ENCODE measurements at places on chromosomes 12 and 14.

GRCh38 chr12:42627151-42627550, 37.6 kb upstream of the PRICKLE1 start:
- DNase-seq, result no peak

GRCh38 chr14:51448831-51449670, 202.7 kb upstream of the FRMD6 start:
- no peak for DNase-seq

- DNase-seq, result no peak
Observed at GRCh38 chr12:105113094-105113493, 5.6 kb downstream of the WASHC4 start.

GRCh38 chr14:60188696-60189095, 23.5 kb upstream of the DHRS7 start:
- no peak for DNase-seq

GRCh38 chr14:36666416-36667206, 5.0 kb downstream of the PAX9 start:
- no peak for DNase-seq

- peak; percentile 14 for DNase-seq
Observed at GRCh38 chr12:3882896-3883564, 9.8 kb upstream of the PARP11 start.

- no peak for DNase-seq
Observed at GRCh38 chr12:114123108-114123507, 157.0 kb upstream of the RBM19 start.

DNA sequence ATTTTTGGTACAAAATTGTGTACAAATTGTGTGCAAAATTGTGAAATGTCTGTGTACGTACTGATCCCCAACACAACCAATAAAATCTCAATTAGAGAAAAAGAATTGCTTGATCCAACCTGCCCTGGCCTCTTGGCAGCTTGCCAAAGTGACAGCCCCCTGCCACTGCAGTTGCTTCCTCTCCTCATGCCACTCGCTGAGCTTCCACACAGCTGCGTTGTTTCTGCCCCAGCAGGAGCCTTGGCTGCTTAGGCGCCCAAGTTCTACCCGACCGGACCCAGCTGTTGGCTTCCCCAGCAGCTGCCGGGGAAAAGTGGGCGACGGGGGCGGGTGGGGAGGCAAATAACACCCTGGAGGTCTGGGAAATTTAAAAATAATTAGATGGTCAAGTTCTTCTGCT, 171.8 kb upstream of the ATF7IP start:
- no peak for DNase-seq

DNA sequence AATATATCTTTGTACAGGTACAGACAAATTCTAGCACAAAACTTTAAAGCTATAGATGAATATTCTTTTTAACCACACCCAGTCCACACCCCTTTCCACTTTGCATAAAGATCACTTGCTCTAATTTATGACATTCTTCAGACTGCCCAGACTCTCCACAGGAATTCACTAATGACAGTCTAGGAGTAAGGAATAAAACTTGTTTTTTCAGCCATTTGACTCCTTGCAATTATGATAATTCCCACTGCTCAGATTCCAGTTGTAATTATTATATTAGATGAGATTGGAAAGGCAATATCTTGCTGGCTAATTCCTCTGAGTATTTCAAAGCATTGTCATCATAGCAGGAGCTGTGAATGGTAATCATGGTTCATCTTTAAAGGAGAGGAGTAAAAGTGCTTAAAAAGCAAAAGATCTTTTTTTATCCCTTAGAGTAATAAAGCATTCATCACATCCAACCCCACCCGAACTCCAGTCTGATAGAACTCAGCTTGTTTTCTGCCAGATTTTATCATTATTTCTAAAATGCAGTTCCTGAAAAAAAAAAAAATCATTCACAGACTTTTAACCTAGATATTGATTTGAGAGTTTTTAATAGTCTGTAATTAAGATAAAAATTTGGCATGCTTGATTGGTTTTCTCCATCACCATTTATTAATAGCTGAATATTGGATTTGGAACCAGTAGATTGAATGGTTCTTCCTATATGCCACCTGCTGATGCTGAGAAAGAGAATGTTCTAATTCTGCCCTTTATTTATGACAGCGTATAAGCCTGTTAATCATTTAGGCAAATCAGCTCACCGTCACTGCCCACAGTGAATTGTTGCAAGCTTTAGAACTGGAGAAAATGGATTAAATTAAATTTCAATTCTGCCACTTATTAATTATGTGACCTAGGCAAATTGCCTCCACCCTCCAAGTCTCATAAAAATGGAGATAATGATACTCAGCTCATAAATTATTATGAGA, 93.9 kb upstream of the RASSF8 start:
- no peak for DNase-seq

GRCh38 chr14:63276492-63277342, 42.0 kb downstream of the GPHB5 start:
- no peak for DNase-seq

GRCh38 chr12:3251067-3251466, 173.9 kb downstream of the TSPAN9 start:
- DNase-seq, result no peak

DNA sequence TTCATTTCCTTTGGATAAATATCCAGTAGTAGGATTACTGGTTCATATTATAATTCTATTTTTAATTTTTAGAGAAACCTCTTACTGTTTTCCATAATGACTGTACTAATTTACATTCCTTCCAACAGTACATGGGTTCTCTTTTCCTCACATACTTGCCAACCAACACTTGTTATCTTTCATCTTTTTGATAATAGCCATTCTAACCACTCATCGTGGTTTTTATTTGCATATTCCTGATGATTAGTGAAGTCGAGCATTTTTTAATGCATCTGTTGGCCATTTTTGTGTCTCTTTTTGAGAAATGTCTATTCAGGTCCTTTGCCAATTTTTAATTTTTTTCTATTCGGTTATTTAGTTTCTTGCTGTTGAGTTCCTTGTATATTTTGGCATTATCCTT, 457.7 kb upstream of the PDE3A start:
- no peak for DNase-seq

DNA sequence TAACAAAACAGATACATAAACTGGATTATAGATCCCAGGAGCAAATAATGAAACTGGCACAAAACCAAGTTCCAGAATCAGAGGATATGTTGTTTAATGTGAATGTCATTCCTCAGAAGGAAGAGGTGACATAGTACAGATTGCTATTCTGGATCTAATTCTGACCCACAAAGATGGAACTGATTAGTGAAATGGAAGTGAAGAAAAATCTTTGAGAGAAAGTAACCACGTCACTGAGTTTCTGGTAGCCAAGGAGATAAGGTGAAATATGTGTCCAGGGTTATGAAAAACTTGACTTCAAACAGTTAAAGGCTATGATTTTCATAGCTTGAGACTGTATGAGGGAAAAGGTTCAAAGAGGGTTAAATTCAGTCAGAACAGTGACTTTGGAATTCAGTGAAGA, 8.3 kb downstream of the OR10AD1 start:
- DNase-seq, result no peak

GRCh38 chr12:51028126-51028812, 2.1 kb upstream of the SLC11A2 start:
- DNase-seq, result peak; percentile 77

DNA sequence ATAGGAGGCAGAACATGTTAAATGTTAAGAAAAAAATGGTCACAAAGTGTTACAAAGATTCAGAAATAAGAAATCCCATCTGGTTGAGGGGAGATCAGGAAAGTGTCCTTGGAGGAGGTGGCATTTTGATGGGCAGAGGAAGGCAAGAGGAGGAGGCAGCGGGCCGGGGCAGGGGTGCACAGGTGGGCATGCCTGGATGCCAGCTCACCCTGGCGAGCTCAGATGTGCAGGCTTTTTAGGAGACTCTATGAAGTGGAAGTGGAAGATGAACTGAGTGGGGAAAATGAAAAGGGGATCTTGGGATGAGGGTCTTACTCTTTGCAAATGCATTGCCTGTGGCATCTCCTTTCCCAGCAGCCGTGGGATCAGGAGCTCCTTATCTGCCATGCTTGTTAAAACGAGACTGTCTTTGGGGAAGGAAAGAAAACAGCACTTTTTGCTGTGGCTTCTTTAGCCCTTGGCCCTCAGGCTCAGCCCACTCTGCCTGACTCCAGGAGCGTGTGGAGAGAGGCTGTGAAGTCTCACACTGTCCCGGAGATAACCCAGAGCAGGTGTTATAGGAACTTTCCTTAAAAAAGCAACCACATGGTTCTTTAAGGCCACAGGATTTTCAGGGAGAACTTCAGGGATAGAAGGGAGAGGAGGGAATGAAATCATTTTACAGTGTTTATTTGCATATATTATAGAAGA, 62.6 kb downstream of the ELK3 start:
- no peak for DNase-seq

GRCh38 chr12:77835969-77836368, 5.3 kb downstream of the NAV3 start:
- DNase-seq, result no peak

DNA sequence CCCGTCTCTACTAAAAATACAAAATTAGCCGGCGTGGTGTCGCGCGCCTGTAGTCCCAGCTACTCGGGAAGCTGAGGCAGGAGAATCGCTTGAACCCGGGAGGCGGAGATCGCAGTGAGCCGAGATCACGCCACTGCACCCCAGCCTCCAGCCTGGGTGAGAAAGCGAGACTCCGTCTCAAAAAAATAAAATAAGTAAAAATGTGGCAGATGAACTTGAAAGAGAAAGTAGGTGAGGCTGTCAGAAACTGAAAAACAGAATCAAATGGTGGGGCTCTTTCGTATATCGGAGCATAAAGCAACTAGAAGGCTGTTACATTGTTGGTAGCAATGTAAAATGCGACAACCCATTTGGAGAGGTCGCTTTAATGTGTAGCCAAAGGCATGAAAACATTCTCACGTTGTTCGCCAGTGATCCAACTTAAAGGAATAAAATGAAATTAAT, 767 bp upstream of the CCNT1 start:
- peak; percentile 4 for DNase-seq

DNA sequence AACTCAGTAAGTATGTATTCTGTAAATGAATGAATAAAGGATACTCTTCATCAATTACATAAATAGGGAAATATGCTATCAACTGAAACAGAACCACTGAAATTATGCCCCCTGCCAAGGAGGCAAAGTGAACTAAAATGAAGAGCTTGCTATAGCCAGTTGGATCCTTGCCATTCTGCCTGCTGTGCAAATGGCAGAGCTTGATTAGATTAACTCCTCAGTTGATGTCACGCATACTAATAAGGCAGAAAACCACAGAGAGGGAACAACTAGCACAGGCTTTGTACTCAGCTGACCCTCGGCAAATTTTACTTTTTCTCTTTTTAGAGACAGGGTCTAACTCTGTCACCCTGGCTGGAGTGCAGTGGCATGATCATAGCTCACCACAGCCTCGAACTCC, 36.7 kb upstream of the FERMT2 start:
- no peak for DNase-seq

DNA sequence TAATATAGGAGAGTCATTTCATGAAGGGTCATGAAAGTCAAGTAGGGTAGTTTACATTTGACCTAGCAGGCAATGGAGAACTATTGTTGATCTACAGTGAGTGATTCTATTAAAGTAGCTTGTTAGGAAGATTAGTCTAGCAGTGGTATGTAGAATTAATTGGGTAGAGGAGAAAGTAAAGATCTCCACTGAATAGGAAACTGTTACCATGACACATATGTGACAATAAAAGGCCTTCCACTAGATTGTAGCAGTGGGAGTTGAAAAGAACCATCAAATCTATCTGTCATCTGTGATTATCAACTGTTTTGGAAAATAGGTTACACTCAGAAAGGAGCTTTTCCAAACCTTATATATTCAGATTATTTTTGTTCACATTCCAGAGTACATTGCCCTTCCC, 92.3 kb downstream of the SOX5 start:
- DNase-seq, result no peak

GRCh38 chr14:32246751-32247150, 43.7 kb upstream of the RNU6-8 start:
- no peak for DNase-seq

DNA sequence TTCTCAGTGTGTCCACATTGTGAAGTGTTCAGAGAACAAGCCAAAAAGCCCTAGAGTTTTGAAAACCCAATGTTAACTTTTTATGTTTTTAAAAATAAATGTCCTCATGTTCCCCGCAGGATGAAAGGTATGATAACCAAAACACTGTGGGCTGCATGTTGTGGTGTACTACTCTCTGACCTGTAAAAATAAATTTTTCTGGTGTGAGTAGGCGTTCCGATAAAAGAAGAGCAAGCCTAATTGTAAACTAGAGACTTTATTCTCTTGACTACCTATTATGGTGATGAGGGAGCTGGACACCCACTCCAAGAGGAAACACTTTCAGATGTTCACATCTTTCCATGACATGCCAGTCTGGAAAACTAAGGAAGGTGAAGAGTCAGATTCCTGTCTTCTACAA, 18.2 kb downstream of the PTGER2 start:
- DNase-seq, result no peak

- DNase-seq, result peak; percentile 45
Observed at GRCh38 chr12:61870658-61871484, 389.3 kb upstream of the USP15 start.

GRCh38 chr12:94150240-94151121, 2.1 kb downstream of the PLXNC1 start:
- peak; percentile 35 for DNase-seq

DNA sequence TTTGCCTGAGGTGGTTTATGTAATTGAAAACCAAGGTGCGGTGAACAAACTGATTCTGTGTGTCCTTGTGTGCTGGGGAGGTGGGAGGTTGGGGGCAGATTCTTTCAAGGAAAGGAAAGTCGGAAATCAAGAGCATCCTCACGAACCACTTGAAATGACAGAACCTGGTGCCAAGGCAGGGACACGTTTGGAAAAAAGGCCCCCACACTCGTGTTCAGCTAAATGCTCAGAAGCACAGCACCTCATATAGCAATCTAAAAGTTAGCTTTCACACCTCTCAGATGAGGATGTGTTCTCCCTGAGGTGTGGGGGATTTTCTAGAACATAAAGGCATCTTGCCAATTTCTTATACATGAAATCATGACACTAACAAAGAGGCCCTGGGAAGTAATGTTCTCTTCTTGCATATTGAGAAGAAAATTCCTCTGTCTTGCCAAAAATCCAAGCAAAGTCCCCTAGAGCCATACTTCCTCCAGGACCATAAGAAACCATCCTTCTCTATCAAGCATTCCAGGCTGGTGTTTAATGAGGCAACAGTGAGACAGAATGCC, 119.6 kb downstream of the PLXNC1 start:
- DNase-seq, result no peak

GRCh38 chr12:132275110-132275531, 54.3 kb downstream of the GALNT9 start:
- no peak for DNase-seq

DNA sequence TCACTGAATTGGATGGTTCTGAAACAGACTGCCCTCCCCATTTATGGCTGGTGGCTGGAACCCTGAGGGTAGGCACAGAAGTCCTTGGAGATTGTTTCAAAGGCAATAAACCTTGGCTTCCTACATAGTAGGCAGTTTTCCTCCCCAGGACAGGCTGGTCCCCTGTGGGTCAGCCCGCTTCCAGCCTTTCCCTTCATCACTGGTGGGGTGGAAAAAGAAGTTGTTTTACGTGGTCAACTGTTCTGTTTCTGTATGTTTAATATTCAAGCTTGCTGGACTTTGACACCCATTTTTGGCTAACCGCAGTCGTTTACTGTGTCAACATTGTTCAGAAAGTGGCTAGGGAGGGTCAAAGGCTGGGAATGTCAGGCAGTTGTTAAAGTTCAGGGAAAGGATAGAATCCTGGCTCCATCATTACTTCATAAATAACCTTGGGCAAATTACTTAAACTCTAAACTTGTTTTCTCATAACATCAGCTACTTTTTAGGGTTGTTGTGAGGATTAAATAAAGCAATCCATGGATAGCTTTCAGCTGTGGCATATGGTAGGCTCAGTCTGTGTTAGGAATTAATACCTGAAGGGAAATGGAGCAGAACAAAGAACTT, 2.4 kb downstream of the KLHDC2 start:
- DNase-seq, result no peak
